SJSA1 (cell line): ENCODE measurements at places on chromosomes 4 and X. TPM values are rescaled to one million over a fixed set of nuclear protein-coding genes. Genes with fewer than 3 reads are reported as not detected.

The GRPR gene
- 0.47 TPM in 1 of 2 replicates, not detected in the other for total RNA-seq

The VCX gene
- total RNA-seq, result not detected in 2 replicates

The TDO2 gene
- total RNA-seq, result 0.11 TPM in 1 of 2 replicates, not detected in the other

The PRMT9 gene
- 7.4 and 7.8 TPM in 2 replicates for total RNA-seq

The EXOSC9 gene
- total RNA-seq, result 93.3 and 134 TPM in 2 replicates

The PCDH10 gene
- total RNA-seq, result not detected in 2 replicates

The ATP5ME gene
- 29.9 and 87.6 TPM in 2 replicates for total RNA-seq

The NAAA gene
- total RNA-seq, result 34.3 and 70.4 TPM in 2 replicates

The DSPP gene
- not detected in 2 replicates for total RNA-seq

The TMEM35A gene
- total RNA-seq, result not detected in 2 replicates

The GSX2 gene
- total RNA-seq, result not detected in 2 replicates

The RNF175 gene
- not detected in 2 replicates for total RNA-seq

The PAK3 gene
- 0.45 and 1.7 TPM in 2 replicates for total RNA-seq

The PCYT1B gene
- total RNA-seq, result not detected in 2 replicates

The CLCN5 gene
- 2.0 and 3.5 TPM in 2 replicates for total RNA-seq

The ZCCHC18 gene
- total RNA-seq, result 1.2 and 1.6 TPM in 2 replicates

The TACR3 gene
- total RNA-seq, result 0.03 TPM in 1 of 2 replicates, not detected in the other

The DCTD gene
- total RNA-seq, result 99.4 and 99.7 TPM in 2 replicates

The CPZ gene
- total RNA-seq, result 130 and 165 TPM in 2 replicates

The SRPX2 gene
- total RNA-seq, result 33.9 and 38.0 TPM in 2 replicates

The FAAH2 gene
- total RNA-seq, result not detected in 2 replicates

The IQCM gene
- not detected in 2 replicates for total RNA-seq

The MYOZ2 gene
- 0.09 TPM in 1 of 2 replicates, not detected in the other for total RNA-seq

The IBSP gene
- total RNA-seq, result 0.19 and 0.21 TPM in 2 replicates

The PLAC8 gene
- total RNA-seq, result 123 and 141 TPM in 2 replicates

The SH3D19 gene
- 5.1 and 6.9 TPM in 2 replicates for total RNA-seq

The C4orf50 gene
- total RNA-seq, result not detected in 2 replicates

The ENOX2 gene
- 7.5 and 12.5 TPM in 2 replicates for total RNA-seq

The ATP8A1 gene
- total RNA-seq, result 0.42 and 0.53 TPM in 2 replicates
